ENCODE measurements at places on chromosomes 3 and 15.
A peak's percentile ranks its signal among the peaks of the same experiment; 100 is the strongest.

DNA sequence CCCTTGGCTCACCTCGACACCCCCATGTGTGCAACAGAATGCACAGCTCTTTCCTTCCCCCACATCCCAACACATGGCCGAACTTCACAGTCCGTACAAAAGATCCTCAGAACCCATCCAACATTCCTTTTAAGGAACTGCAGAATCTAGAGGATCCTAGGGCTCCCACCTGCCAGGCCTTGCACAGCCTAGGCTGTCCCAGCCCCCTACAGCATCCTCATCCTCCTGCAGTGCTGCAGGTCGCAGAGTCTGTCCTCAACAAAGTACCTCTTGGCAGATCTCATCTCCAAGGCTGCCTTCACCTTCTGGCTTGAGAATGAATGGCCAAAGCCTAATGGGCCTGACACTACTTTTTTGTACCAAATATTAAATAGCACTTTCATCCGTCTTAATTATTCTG is 19.8 kb downstream of the PRR23E start:
- no peak for DNase-seq

- DNase-seq, result no peak
These were observed 532 bp upstream of the RTP1 start for GRCh38 chr3:187196573-187197334.

- DNase-seq, result no peak
These were observed 43.2 kb upstream of the UBE2E2 start for GRCh38 chr3:23159929-23160328.

GRCh38 chr15:65766422-65767263 is 25.4 kb downstream of the DENND4A start:
- DNase-seq, result no peak

DNA sequence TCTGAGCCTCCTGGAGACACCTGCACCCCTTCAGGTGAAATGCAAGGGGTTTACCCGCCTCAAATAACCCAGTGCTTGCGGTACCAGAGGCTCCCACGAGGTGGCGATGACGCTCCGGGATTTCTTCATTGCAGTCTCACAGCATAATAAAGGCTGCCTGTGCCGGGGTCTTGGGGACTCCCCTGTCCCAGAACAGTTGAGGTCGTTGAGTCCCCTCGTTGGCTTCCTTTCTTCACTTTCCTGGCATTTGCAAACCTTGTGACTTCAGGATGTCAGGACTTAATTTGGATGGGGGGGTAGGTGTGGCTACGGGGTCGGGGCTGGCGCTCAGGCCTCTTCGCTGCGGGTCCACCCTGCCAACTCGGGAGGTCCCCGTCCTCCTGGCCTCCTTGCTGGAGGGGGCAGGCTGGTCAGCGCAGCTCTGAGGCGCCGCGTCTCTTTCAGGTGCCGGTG is 1.3 kb downstream of the GNAT1 start:
- DNase-seq, result peak; percentile 64

DNA sequence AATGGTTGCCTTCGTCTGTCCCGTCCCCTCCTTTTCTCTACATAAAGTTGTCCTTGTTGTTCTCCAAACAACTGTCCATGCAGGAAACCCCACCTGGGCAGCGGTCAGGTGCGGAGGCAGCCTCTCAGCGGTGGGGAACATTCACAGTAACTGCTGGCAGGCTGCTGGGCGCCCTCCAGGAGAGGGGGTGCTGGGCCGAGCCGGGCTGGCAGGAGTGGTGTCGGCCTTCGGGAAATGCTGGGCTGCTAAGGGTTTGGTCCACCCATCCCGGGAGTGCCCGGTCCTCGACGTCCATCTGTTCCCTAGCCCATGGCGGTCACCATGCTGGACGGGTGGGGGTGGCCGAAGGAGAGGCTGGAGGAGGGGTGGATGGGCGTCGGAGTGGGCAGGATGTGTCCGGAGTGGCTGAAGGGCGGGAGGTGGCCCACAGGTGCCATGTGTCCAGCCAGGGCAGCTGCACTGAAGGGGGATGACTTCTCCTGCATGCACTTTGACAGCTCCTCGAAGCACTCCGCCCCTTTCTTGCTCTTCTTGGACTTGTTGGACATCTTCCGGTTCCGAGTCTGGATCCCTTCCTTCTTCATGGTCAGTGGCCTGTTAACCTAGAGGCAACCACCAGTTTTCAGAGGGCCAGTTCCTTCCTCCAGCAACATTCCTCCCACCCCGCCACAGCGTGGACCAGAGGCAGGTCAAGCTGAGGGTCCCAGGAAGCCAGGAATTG is 12.1 kb downstream of the GATA2 start:
- no peak for DNase-seq

GRCh38 chr3:67288466-67289106 is 290.5 kb downstream of the KBTBD8 start:
- DNase-seq, result no peak

GRCh38 chr3:144160627-144161026 is 189.0 kb downstream of the DIPK2A start:
- DNase-seq, result no peak

GRCh38 chr3:160810362-160811236 is 54.6 kb downstream of the PPM1L start:
- DNase-seq, result no peak

GRCh38 chr3:168973897-168974296 is 689.6 kb downstream of the MECOM start:
- no peak for DNase-seq

DNA sequence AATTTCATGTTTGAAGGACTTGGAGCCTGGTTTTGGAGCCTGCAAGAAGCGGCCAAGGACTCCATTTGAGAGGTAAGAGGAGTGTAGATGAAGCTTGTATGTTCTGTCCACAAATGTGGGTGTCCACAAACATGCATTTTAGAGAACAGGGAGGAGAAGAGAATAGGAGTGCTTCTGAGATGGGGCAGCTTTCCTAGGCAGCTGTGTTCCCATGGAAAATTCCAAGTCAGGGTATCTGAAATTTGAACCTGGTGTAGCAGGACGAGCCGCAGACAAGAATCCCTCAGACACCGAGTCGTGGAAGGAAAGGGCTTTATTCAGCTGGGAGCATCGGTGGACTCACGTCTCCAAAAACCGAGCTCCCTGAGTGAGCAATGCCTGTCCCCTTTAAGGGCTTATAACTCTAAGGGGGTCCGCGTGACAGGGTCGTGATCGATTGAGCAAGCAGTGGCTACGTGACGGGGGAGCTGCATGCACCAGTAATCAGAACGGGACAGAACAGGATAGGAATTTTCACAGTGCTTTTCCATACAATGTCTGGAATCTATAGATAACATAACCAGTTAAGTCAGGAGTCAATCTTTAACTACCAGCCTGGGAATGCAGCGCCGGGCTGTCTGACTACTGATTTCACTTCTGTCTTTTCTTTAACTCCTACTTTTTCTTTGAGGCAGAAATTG is 71.4 kb upstream of the WDR72 start:
- DNase-seq, result no peak

DNA sequence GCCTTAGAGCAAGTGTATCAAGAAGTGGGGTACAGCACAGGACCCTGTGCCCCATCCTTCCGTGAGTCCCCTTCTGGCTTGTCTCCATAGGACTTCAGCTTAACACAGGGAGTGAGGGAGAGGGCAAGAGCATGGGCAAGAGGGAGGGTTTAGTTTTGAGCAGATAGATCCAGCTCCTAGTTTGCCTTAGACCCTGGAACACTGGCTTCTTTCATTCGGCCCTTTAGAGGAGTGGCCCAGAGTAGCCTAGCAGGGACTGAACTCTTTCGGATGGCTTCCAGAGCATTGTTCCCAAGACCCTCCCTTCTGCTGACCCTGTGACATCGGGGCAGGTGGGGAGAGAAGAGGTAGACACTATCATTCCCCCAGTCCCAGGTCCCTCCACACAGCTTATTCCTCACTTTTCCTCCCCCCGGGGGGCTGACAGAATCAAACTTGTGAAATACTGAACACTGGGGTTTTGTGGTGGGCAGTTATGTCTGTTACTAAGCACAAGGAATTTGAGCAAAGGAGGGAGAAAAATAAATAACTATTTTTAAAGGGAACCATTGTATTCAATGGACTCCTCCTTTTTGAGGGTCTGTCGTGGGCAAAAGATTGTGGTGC is 289.6 kb upstream of the C2CD4B start:
- no peak for DNase-seq

DNA sequence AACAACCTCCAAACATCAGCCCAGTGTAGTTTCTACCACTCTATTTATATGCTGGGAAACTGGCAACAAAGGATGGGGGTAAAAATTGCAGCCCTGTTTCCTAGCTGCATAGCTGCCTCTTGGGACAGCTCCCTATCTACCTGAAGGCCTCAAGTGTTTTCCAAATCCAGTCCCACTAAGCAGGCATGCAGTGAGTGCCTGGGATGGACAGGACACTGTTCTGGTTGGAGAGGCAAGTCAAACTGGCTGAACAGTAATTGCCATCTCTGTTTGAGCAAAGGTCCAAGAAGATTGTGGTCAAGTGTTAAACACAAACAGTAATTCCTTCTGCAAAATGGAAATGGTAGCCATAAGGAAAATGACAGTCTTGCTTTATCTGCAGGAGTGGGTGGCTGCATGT is 125.4 kb downstream of the FMN1 start:
- no peak for DNase-seq

DNA sequence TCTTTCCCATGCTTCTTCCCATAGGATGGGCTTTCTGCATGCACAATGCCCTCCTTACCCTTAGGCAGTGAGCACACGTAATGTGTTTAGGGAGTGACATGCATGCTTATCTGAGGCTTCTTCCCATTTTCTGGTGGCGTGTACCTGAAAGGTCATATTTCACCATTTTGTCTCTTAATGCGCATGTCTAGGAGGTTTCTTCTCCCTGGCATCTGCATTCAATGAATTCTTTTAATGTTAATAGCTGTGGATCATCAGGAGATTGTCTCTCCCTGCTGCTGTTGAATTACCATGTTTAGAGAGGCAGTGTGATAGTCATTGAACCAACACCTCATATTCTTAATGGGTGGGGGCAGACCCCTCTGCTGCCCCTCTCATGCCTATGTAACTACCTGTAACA is 205.6 kb upstream of the SGO1 start:
- no peak for DNase-seq

DNA sequence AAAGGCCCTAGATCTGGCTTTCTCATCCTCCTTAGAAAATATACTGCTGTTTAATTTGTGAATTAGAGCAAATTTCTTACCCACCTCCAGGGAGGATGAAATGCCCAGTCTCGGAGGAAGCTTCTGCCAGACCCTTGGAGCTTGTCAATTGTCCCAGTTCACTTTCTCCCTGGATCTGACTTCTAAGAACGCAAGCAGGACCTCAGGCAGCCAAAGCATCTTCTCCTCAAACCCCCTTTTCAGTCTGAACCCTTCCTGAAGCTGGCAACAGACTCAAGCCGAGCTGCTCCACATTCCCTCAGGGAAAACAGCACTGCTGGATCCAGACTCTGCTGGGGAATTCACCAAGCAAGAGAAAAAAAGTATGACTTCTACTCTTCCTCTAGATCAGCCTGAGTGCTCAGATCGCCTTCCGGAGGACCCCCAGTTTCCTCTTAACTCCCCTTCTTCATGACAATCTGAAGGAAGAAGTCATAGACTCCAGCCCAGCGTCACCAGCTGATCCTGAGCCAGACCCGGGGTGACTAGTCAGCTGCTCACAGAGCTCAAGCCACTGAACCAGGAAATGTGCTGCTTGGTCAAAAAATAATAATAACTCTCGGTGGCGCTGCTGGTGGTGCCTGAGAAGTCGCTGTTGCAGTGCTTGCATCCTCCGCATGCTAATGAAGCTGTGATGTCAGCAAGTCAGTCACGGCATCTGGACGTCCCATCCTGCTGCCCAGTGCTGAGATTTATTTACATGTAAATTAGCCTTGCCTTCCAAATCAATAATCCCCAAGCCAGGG is at the start of gene PRICKLE2:
Gene PRICKLE2 (minus strand): TSS at position 641 of the 785 bp plus-strand sequence. CDS start 26,539 bp downstream, outside the sequence.
- no peak for DNase-seq

- no peak for DNase-seq
These were observed 520.6 kb downstream of the MFSD1 start for GRCh38 chr3:159322322-159322939.

Measured in activated CD8-positive, alpha-beta memory T cell treated with anti-CD3 and anti-CD28 coated beads for 1 hour (primary cell).